ENCODE measurements at places on chromosomes 2 and 18.

- no peak for DNase-seq
Observed at GRCh38 chr2:186068139-186068801, 329.7 kb downstream of the FSIP2 start.

GRCh38 chr2:239002954-239003623 is 155.2 kb downstream of the TWIST2 start:
- DNase-seq = no peak

DNA sequence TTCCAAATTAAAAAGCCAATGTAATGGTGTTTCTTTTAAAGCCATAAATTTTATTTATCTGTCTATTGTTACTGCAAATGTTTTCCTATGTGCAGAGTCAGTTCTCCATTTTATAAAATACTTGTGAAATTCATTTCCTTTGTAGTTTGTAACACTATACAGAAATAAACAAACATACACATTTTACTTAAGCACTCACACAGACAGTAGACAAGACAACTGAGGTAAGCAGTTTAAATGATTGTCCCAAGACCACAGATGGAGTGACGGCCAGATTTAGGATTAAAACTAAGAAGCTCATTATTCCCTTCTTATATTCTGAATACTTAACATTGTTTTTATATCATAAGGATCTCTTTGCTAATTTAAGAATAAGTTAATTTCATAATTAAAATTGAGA is 100.9 kb downstream of the BAZ2B start:
- DNase-seq = no peak

- no peak for DNase-seq
Observed at GRCh38 chr2:222693837-222694236, 22.4 kb downstream of the MOGAT1 start.

- DNase-seq = no peak
Observed at GRCh38 chr2:209162129-209162528, 261.7 kb upstream of the MAP2 start.

DNA sequence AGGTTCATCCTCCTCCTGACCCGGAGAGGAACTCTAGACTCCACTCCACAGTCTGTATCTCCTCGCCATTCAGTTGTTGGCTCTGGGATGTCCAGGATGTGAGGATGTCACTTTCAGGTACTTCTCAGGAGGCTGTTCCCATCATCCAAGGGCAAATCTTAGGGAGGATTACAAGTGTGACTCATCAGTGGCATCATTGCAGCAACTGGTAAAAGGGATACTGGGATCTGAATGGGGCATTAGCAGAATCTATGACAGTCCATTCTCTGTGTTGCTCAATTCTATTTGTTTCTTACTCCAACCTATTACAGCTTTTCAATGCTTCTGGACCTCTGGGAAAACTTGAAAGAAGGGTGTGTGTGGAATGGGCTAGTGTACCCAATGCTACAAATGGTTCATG is 81.5 kb upstream of the FN1 start:
- DNase-seq = no peak

DNA sequence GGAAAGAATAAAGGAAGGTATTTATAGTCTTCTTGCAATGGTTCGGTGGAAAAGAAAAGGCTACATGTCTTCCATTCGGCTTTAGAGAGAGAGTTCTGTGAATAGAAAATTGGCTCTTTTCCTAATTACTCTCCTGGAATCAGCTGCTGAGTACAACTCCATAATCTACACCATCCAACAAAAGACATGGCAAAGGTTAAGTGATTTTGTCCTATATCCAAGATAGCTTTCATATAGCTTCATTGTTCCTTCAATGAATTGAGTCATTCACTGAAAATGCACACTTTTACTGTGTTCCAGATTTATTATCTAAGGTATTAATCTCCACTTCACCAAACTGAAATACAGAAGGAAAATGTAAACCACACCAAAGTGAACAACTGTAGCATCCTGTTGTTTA is 514.5 kb downstream of the LRRTM4 start:
- no peak for DNase-seq

DNA sequence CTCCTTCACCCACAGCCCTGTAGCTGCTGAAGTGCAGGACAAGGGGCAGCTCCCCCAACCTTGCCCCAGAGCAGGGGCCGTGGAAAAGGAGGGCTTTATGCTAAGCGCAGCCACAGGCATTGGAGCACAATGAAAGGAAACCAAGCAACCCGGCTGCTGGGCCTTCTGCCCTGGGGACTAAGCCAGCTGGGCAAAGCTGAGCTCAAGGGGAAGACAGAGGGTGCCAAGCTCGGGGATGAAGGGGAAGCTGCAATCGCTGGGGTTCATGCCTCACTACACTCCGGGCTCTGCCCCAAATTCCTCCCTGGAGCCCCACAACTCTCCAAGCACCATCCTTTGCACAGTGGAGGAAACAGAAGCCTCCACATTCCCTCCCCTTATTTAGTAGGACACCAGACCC is 12.4 kb downstream of the SFXN5 start:
- no peak for DNase-seq

DNA sequence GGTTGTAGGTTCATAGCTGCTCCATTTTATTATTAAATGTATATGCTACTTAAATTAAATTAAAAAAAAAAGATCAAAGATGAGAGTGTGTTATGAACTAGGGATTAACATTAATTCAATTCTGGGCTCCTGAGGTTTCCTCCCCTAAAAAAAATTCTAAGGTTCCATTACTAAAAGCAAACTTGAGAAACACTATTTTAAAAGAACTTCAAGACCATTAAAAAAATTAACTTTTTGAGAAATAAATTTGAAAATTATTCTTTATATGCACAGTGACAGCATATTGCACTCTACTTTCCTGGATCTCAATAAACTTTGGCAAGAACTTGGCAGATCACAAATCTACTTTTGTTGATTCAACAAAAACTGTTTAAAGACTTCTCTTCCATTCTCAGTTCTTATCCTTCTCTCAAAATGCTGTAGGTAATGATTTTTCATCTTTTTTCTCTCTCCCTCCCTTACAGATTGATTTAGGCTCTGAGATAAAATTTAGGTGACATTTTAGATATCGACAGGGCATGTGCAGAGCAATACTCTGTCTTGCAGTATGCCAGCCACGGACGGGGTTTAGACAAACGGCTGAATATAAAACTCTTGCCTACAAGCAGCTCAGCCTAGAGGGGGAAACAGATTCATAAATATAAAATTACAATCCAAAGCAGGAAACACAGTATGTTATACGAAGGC is 592 bp upstream of the MARS2 start:
- DNase-seq = no peak

DNA sequence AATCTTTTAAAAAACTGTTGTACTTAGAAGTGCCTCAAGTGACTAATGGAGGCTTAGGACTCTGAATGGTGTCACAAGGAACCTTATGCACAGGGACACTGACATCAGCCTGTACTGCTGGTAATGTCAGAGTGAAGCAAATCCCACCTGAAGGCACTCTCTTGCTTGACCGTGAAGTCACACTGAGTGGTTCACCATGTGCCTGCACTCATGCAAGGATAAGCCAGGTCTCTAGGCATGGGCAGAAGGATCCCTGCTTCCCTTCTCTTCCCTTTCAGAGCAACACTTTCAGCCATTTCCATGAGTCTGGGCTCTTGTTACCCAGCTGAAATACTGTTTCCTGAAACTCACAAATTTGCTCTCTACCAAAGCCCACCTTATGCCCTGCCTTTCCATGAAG is 123.0 kb downstream of the NEDD4L start:
- DNase-seq = no peak

DNA sequence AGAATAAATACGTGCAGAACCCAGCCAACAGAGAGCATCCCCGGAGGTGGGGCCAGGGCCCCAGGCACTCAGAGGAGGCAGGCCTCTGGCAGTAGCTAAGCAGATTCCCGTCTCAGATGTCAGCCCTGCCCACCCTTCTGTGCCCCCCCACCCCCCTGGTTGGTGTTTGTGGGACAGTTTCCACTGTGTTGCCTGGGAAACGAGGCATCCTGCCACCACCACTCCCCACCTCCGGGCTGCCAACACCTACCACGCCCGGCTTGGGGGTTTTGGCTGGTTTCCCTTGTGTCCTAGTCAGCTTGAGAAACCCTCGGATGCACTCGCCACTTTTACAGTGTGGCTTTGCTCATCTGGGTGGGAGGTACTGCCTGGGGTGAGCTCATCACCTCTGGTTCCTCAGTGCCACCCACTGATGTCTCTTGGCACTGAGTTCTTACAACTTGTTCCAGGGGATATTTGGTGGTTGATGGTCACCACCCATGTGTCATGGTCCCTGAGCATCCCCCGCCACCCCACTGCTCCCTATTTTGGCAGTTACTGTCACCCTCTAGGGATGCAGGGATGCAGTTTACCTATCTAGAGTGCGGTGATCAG is 72.4 kb upstream of the YWHAQ start:
- DNase-seq = no peak

DNA sequence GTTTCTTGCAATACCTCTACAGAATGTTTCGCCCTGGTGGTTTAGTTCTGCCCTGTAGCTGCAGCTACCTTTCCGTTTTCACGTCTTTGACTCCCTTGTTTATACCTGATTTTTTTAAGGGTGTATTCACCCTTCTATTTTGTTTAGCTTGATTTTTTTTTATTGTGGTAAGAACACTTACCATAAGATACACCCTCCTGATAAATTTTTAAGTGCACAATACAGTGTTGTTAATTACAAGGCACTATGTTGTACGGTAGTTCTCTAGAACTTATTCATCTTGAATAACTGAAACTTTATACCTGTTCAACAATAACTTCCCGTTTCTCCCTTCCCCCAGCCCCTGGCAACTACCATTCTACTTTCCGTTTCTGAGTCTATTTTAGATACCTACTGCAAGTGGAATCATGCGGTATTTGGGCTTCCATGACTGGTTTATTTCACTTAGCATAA is 48.9 kb upstream of the NABP1 start:
- DNase-seq = no peak

DNA sequence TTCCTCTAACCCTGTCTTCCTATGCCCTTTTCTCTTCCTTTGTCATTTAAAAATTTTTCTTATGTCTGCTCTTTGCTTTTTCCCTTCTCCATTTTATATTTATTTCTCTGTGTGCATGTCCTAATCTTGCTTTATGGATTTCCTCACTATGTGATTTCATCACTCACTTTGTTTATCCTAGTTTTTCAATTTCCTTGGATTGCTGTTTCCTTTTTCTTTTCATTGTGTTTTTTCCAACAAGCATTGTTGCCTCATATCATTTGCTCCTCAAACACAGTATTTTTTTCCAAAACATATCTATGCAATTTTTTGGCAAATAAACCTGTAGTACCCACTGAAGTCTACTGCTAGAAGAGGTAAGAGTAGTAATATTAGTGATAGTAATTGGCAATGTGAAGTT is 67.4 kb upstream of the PNPT1 start:
- no peak for DNase-seq

DNA sequence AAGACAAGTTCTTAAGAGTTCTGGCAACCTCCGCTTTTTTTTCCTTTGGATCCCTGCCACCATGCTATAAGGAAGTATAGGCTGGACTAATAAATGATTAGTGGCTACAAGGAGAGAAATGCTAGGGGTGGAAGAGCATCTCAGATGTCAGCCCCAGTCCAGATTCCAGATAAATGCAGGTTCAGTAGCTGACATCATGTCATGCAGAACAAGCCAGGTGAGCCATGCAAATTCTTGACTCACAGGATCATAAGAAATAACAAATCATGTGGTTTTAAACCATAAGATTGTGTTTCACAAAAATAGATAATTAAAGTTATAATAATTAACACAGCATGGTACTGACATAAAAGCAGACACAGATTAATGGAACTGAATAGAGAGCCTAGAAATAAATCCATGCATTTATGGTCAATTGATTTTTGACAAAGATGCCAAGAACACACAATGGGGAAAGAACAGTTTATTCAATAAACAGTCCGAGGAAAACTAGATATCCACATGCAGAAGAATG is 152.9 kb upstream of the SESTD1 start:
- DNase-seq = no peak

DNA sequence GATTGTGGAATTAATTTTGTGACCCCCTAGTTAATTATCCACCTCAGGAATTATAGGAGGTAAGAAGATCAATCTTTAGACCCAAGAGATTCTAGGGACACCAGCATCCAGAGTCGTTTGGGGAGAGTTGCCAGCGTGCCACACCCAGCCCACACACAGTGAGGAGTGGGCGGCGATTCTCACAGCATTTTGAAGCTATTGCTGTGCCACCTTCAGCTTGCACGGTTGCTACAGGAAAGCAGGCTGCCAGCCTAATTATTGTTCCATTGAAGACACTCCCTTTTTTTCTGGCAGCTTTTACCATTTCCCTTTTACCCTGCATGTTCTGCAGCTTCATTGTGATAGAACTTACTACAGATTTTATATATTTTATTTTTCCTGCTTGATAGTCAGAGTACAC is 13.1 kb upstream of the MYL12A start:
- DNase-seq = no peak

DNA sequence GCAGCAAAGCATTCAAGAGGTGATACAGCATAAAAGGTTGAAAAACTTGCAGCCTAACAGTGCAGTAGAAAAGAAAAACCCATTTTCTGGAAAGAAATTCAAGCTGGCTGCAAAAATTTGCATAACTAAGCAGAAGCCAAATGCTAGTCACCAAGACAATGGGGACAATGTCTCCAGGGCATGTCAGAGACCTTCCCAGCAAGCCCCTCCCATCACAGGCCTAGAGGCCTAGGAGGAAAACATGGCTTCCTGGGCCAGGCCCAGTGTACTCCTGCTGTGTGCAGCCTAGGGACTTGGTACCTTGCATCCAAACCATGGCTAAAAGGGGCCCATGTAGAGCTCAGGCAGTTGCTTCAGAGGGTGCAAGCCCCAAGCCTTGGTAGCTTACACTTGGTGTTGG is 405.1 kb upstream of the CYRIA start:
- DNase-seq = no peak

DNA sequence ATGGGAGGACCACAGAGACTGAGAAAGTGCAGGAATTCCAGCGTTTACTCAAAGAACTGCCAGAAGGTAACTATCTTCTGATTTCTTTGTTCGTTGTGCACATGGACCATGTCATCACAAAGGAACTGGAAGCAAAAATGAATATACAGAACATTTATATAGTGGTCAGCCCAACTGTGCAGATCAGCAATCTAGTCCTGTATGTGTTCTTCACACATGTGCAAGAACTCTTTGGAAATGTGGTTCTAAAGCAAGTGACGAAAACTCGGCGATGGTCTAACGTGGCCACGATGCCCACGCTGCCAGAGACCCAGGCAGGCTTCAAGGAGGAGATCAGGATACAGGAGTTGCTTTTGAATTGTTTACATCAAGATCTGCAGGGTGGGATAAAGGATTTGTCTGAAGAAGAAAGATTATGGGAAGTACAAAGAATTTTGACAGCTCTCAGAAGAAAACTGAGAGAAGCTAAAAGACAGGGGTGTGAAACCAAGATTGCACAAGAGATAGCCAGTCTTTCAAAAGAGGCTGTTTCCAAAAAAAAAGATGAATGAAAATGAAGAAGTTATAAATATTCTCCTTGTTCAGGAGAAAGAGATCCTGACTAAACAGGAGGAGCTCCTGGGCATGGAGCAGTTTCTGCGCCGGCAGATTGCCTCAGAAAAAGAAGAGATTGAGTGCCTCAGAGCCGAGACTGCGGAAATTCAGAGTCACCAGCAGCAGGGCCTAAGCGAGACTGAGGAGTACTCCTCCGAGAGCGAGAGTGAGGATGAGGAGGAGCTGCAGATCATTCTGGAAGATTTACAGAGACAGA is 8.3 kb upstream of the CHST10 start:
- DNase-seq = no peak

Data from D721Med (cell line).